ENCODE measurements at places on chromosomes 2 and 18. TPM values are rescaled to one million over a fixed set of nuclear protein-coding genes. Genes with fewer than 3 reads are reported as not detected.

- peak; percentile 25 for DNase-seq
Observed at GRCh38 chr18:49631146-49631866, 69.4 kb downstream of the LIPG start.

DNA sequence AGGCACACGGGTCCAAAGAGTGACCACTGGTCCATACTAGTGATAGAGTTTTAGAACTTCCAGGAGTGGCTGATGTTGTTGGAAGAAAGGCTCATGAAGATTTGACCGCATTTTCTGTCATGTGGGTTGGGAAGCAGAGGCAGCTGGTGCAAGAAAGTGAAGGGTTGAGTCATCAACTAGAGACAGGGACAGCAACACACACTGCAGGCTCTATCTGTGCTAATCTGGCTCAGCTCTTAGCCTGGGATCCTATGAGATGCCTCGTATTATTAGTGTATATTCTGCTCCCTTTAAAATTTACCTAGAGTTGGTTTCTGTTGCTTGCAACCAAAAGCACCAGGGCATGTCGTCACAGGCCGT, 2.5 kb upstream of the SH3RF3 start:
- DNase-seq: no peak

DNA sequence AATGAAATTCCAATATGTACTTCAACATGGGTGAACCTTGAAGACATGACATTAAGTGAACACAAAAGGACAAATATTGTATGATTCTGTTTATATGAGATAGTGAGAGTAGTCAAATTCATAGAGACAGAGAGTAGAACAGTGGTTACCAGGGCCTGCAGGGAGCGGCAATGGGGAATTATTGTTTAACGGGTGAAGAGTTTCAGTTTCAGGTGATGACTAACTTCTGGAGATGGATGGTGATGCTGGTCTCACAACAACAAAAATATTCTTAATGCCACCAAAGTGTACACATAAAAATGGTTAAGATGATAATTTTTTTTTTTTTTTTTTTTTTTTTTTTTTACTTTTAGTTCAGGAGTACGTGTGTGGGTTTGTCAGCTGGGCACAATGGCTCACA, 109.4 kb upstream of the TMEM200C start:
- DNase-seq: no peak

LRRTM4 gene
- polyA plus RNA-seq: not detected

SETBP1 gene
- polyA plus RNA-seq: 2.7 TPM
